ENCODE measurements at places on chromosomes 6 and 20.

- no peak for DNase-seq
Measured at GRCh38 chr20:54139188-54139587, 34.6 kb downstream of the CYP24A1 start.

GRCh38 chr6:4806337-4806725 is 30.1 kb downstream of the CDYL start:
- DNase-seq: no peak

DNA sequence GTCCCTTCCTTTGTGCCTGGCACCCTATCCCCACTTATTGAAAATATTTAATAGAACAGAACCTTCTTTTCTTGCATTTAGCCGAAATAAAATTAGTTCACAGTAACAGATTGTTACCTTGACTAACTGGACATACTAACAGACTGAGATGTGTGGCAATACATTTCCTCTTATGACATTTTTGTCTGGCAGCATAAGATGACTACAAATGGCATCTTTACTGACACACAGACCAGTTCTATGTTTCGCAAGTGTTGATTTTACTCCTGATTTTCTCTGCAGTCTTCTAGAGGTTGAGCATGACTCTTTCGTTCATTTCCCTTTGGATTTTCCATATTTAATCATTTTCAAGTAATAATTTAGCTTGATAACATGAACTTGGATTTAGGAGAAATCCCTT is 474.6 kb downstream of the CBLN4 start:
- no peak for DNase-seq

- no peak for DNase-seq
Measured at GRCh38 chr6:165636402-165637048, 26.5 kb downstream of the PDE10A start.

GRCh38 chr20:10478205-10478604 is 43.1 kb downstream of the SLX4IP start:
- DNase-seq: no peak

DNA sequence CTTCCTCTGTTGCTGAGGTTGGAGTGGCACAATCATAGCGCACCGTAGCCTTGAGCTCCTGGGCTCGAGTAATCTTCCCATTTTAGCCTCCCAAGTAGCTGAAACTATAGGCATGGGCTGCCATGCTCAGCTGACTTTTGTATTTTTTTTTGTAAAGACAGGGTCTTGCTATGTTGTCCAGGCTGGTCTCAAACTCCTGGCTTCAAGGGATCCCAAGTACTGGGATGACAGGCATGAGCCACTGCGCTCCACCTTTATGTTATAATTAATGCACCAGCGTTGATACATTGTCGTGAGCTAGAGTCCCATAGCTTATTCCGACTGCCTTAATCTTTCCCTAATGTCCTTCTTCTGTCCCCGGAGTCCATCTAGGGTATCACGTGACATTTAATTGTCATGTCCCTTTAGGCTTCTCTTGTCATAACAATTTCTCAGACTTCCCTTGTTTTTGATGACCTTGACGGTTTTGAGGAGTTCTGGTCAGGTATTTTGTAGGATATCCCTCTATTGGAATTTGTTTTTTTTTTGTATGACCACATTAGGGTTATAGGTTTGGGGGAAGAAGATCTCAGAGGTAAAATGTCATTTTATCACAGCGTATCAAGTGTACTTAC is 63.9 kb downstream of the CEBPB start:
- DNase-seq: no peak

DNA sequence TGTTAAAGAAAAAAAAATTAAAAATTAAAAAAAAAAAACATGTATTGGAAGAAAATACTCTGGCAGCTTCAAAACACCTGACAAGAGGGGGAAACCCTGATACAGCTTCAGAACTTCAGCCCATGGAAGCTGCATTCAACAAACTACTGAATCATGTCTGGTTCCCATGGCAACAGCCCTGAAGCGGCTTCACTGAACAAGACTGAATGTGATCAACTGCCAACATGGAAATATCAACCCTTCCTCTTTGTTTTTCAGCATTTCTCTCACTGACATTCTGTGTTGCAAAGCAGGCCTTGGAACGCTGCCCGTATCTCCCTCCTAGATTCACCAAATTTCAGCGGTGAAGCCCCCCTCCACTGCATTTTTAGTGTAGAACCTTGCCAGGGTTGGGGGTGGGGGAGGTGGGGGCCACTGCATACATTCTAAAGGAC is 91.3 kb upstream of the SHLD1 start:
- DNase-seq: no peak

GRCh38 chr6:126199466-126199865 is 140.4 kb upstream of the CENPW start:
- no peak for DNase-seq

GRCh38 chr6:157984128-157984527 is 2.5 kb downstream of the SYNJ2 start:
- DNase-seq: no peak

- no peak for DNase-seq
Measured at GRCh38 chr6:5814901-5815300, 191.8 kb downstream of the NRN1 start.

DNA sequence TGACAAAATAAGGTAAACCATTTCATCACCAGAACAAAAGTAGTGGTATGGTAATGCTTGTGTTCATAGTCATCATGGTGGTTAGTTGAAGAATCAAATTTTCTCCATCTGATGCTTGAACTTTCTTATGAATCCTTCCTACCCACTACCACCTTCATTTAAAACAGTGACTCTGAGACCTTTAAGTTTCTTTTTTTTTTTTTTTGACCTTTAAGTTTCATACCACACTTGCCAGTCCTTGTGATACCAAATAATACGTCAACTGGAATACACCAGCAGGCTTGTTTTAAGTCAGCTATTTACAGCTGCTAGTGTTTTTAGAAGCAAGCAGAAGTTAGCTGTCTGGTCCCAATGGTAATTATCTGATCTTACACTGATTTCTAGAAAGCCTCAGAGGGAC is 413.4 kb upstream of the SOX4 start:
- DNase-seq: no peak

DNA sequence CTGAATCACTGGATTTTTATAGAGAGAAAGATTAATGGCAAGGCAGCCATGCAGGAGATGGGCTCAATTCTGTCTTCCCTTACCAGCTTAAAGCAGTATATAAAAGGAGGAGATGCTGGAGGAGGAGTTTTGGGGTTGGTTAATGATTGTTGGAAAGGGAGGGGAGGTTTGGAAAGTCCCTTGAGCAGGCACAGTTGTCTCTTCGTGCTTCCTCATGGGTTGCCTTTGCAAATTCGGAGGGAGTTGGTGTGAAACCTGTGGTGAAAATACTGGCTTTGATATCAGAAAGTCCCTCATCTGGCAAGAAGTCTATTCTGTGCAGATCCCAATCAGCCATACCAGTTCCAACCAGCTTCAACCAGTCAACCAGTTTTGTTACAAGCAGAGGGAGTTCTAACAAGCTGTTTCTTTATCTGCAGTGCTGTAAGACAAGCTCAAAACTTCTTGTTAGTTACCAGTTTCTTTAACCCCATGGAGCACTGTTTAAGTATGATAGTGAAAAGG is 107.0 kb downstream of the HIVEP1 start:
- DNase-seq: no peak

DNA sequence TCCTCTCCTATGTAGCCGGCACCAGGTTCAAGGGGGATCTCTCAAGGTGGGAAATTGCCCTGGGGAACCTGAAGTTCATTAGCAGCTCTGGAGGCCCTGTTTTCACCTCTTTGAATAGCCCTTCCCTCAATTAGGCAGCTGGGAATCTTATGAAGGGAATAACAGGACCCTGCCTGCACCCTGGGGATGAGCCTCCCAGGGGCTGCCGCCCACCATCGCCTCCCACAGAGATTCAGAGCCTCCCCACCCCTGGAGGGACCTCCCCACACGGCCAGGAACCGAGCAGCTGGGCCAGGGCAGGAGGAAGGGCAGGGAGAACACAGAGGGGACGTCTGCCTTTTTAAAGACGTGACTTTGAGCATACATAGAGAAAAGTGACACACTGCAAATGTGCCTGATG is 4.6 kb upstream of the EEF1A2 start:
- no peak for DNase-seq

- no peak for DNase-seq
Measured at GRCh38 chr6:11712760-11713159, 65.8 kb downstream of the ADTRP start.

GRCh38 chr20:45179166-45179565 is 4.5 kb downstream of the PI3 start:
- DNase-seq: no peak

- DNase-seq: no peak
Measured at GRCh38 chr6:73062837-73063236, 162.5 kb downstream of the KHDC1L start.

DNA sequence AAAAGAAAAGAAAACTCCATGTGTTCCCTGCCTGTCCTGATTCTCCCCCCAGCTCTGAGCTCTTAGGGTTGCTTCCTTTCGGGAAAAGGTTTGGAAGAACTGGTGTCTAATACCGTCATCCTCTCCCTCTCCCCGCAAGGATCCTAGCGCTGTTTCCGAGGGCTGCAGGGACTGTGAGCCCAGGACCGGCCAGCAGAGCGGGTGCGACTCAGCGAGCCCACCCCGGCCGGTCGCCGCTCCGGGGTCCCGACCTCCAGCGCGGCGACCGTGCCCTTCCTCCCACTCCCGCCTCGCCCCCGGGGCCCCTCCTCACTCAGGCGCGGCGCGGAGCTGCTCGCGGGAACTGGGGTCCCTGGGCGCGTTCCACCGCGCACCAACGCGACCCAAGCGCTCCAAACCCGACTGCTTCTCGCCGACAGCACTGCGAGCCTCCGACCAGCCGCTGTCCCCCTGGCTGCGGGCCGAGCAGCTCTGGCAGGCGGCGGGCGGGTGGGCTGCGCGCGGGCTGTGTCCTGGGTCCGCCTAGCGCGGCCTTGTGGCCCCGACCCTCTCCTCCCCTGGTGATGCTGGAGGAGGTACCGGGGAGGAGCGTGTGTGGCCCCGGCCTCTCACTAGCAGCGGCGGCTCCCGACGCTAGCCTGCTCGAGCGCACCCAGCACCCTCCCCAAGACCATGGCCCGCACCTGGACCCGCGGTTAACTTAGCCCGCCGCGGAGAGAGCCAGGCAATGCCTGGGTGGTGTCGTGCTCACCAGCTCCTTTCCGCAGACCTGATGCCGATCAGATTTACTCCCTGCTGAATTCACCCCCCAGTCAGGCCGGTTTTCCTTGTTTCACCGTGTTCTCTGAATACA is at the start of gene PLA2G7:
TSS of gene PLA2G7 (minus strand) at position 509 of the 853 bp plus-strand sequence. CDS start 12,484 bp downstream, outside the sequence.
- DNase-seq: peak; percentile 35

- no peak for DNase-seq
Measured at GRCh38 chr20:62337558-62338293, 29.4 kb downstream of the LAMA5 start.

- no peak for DNase-seq
Measured at GRCh38 chr6:106508834-106509233, 120.5 kb downstream of the RTN4IP1 start.

DNA sequence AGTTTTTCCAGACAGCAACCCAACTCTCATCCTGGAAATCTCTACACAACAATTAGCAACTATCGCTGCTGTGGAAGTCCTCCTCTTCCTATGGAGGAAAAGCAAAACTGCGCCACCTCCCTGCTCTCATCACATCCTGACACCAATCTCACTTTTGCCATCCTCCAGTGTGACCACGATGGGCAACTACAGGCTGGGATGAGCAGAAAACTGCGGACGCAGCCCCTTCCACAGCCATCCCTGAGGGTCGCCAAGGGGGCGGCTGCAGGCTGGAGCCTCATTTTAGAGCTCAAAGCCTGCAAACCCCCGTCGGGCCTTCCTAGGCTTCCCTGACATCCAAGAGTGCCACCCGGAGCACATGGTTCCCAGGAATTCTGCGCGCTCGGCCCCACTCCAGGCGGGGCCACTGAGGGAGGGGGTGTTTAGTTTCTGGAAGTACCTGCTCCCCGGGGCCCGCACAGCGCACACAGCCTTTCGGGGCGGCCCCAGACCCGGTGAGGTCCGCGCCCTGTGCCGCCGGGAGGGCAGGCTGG is 1.2 kb downstream of the TCFL5 start:
- no peak for DNase-seq

DNA sequence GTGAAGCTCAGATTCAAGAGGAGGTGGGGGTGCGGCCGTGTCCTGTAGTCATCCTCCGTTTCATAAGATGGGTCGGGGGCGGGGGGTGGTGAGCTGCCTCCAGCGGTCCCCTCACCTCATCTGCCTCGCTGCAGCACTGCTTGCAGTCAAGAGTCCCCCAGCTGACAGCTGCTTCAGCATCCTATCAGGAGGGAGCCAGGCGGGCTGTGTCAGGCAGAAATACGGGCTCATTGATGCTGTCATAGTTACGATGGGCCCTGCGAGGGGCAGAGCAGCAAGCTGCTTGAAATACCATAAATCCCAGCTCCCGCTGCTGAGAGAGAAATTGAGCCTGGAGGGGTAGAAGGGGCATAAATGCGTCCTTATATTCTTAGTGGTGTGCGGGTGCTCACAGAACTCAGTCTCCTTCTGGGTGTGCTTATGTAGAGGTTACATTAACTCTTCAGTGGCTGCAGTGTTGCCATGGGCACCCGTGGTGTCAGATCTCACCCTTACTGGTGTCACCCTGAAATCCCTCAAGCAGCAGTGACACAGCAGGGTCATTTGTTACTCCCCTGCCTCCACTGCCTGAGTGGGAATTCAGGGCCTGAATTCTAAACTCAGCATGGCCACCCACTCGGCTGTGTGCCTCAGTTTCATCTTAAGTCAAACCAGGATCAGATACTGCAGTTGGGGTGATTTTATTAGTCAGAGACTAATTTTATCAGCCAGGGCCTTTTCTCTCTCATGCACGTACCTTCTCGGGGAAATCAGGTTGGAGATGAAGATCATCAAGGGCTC is 21.8 kb downstream of the CCDC167 start:
- DNase-seq: no peak

DNA sequence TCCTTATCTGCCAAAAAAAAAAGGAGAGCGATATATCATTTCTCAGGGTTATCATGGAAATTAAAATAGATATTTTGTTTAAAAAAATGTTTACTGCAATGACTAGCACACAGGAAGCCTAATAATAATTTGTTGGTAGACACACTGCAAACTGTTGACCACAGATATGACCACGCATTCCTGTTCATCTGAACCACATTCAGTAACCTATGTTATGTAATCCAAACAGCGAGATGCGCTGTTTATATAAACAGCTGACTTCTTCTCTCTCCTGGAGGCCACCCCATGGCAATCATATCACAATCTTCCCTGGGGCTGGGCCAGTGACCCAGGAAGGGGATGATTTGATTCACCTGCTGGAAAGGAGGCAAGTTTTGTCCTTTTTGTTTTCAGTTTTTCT is 129.3 kb upstream of the UST start:
- no peak for DNase-seq

- no peak for DNase-seq
Measured at GRCh38 chr6:624979-625378, 31.9 kb downstream of the HUS1B start.

- no peak for DNase-seq
Measured at GRCh38 chr20:53020834-53021233, 48.7 kb downstream of the TSHZ2 start.

- no peak for DNase-seq
Measured at GRCh38 chr20:18057101-18057993, at the start of gene OVOL2. Gene OVOL2, minus strand, starts transcription at chr20:18057916. Its CDS starts 282 bp downstream, at chr20:18057634.
